Aortic smooth muscle cell (primary cell): ENCODE measurements at places on chromosomes 4 and X. TPM values are rescaled to one million over a fixed set of nuclear protein-coding genes. Genes with fewer than 3 reads are reported as not detected.

Gene KCNE5
- 0.25 and 0.40 TPM in 2 replicates for total RNA-seq

Gene MAGEB10
- total RNA-seq: not detected in 2 replicates

Gene PCDH19
- 0.06 and 0.26 TPM in 2 replicates for total RNA-seq

Gene DAPP1
- not detected in 2 replicates for total RNA-seq
